ENCODE measurements at places on chromosomes 1 and 21.

GRCh38 chr1:24828887-24829192, 83.6 kb downstream of the CLIC4 start:
- DNase-seq = peak; percentile 95

DNA sequence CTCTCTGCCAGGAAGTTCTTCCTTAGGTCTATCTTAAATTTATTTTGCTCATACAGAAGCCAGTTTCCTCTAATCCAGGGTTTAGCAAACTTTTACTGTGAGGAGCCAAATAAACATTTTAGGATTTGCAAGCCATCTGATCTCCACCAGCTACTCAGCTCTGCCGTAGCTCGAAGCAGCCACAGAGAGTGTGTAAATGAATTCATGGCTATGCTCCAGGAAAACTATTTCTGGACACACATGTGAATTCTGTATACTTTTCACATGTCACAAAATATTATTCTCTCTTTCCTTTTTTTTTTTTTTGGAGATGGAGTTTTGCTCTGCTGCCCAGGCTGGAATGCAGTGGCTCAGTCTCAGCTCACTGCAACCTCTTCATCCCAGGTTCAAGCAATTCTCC, 13.4 kb upstream of the AGTRAP start:
- no peak for DNase-seq

GRCh38 chr21:44838039-44838895, 20.4 kb upstream of the SUMO3 start:
- no peak for DNase-seq

DNA sequence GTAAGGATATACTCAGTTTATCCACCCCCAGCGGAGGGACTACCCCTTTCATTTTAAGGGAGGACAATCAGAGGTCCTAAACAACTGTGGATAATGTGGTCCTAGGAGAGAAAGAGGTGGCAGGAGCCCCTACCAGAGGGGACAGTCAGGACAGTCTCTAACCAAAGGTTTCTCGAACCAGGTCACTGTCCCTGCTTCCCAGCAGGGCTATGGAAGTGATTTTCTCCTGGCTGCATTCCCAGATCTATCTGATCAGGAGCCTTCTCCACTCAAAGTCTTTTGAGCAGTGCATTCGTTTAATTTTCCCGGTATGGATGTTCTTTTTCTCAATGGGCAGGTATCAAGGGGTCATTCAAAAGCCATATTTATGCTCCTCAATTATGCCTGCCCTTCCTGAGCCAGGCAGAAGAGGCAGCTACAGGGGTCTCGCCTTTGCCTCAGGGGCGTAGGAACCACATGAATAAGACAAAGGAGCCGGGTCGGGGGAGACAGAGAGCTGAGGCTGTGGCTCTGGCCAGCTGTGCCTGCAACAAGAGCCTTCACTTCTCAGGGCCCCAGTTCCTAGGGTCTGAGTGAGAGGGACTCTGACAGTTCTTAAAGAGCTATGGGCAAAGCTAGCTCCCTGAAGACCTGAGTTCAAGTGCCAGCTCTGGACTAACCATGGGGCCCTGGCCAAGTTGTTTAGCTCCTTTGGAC, 62.5 kb upstream of the DMRTB1 start:
- DNase-seq = no peak

DNA sequence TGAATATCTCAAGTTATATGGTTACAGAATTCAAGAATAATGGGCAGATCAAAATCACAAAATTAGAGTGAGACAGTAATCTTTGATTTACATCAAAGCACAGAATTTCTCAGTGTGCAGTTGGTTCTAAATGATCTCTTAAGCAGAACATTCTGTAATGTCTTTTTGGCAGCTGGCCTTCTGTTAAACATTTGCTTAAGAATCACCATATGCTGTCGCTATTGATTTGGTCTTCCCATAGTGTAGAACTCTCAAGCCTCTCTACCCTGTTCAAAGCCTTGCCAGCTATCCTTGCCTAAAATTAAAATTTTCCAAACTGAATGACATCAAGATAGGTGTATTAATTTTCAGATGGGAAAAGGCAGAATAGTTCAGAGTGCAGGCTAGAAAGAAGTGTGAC, 38.9 kb upstream of the ERO1B start:
- DNase-seq = no peak

DNA sequence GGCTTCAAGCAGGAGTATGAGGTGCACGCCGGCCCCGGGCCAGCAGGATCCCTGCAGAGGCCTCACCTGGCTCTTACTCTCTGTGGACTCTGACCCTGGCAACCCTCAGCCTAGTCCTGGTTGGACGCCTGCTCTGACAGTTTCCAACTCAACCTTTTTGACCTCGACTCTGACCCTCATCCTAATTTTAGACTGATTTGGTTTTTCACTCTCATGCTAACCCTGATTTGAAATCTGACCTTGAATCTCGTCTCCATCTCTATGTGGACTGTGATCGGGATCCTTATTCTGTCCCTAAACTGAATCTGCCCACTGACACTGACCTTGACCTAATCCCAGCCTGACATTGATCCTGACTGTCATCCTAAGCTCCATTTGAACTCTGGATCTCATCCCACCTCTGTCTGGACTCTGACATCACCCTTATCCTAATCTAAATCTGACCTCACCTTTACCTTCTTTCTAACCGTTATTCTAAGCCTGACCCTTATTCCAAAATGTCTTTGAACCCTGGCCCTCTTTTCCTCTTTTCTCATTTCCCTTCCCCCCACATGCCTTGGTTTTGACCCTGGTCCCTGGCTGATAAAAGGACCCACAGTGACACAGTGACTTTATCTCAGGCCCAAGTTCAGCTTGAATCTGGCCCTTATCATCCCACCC, 67.8 kb downstream of the PTPRU start:
- DNase-seq = no peak

GRCh38 chr1:156721131-156721530, 7.1 kb upstream of the METTL25B start:
- DNase-seq = no peak

DNA sequence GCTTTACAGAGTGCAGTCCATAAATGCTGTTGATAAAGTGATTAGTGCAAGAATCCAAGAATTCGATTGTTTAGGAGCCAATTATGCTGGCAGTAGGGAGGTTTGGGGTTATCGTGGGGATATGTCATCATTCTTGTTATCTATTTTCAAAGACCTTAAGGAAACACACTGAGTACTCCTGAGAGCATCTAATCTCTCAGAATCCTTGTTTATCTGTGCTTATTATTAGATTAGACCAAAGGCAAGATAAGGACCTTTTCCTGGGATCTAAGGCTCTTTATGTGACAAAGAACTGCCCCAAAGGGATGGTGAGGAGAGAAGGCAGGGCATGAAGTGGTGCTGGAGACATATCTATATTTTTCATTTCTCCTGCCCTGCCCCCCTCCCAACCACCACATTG, 139.1 kb downstream of the TSEN15 start:
- no peak for DNase-seq

DNA sequence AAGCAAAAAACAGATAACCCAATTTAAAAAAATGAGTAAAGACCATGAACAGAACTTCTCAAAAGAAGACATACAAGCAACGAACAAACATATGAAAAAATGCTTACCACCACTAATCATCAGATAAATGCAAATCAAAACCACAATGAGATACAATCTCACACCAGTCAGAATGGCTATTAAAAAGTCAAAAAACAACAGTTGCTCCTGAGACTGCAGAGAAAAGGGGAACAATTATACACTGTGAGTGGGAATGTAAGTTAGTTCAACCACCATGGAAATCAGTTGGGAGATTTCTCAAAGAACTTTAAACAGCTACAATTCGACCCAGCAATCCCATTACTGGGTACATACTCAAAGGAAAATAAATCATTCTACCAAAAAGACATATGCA, 131.6 kb downstream of the PTGER3 start:
- no peak for DNase-seq

DNA sequence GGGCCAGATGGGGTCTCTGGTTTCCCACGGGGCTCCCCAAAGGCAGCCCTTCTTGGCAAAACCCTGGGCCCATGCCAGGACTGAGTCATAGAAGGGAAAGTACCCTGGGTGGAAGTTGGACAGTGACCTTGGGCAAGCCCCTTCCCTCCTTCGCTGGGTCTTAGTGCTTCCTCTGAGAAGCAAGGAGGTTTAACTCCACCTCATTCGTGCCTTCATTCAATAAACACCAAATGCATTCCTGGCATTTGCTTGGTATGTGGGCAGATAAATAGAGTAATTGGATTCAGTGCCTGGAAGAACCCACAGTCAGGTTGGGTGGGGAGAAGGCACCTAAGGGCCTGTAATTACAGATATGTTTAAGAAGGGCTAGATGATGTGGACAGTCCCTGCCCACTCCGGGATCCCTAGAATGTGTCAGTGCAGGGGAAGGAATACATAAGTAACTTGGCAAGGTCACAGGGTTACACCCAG, 36.3 kb upstream of the CITED4 start:
- no peak for DNase-seq

DNA sequence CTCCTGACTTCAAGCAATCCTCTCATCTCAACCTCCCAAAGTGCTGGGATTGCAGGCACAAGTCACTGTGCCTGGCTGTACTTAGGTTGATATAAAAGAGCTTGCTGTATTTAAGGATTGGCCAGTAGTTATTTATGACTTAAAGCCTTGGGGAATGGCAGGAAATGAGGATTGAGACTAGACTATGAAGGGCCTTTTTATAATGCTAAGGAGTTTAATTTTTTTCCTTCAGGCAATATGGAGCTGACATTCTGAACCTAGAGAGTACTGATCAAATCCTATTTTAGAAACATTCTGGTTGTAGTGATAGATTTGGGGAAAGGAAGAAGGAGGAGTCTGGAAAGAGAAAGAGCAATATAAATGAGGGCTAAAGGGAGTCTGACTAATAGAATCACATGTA, 44.7 kb downstream of the MSH4 start:
- no peak for DNase-seq

Measured in NCI-H1417 (cell line).